NCI-H526 (cell line): ENCODE measurements at places on chromosomes 5 and 9.

GRCh38 chr5:36897616-36898015 lies 21.0 kb downstream of the NIPBL start:
- DNase-seq = no peak

DNA sequence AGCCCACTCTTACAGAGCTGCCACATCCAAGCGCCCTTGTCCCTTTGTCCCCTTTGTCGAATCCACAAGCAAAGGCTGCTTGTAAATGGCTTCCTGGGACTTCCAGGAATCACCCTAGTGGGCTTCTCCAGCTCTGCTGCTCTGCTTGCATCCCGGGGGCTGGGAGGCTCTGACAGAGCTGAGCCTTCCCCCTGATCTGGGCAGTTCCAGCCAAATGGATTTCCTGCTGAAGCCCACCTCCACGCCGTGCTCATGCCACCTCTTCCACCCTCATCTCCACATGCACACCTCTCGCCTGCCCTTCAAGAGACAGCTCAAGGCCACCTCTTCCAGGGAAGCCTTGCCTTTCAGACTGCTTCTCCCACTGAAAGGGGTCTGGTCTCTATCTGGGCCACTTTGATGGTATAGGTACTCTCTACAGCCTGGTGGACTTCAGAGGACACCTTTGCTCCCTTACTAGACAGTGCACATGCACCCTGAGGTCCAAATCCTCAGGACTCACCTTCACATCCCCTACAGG lies 106.2 kb downstream of the LHFPL2 start:
- DNase-seq = no peak

DNA sequence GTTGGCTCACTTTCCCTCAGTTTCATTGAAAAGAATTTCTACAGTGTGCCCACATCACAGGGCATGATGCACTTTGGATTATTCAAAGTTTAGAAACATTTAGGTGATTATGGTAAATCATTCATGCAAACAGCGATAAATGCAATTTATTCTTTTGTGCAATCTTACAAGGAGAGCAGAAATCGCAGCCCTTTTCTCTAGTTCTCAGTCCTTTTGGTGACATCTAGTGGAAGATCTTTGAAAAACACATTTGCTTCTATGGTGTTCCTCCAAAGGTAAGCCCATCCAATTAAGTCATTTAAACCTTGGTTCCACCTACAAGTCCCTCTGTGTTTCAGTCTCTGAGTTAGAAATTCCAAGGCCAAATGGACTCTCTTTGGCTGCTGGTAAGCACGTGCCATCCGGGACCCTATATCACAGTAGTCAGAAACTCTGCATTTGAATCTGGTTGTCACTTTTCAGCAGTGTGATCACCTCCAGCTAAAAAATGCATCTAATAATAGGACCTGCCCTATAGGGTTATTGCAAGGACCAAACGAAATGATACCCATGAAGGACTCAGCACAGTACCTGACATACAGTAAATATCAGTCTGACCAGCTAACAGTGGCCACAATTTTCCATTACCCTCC lies 66.4 kb downstream of the MACROH2A1 start:
- peak; percentile 17 for DNase-seq

- DNase-seq = no peak
Measured at GRCh38 chr5:10581867-10582511, 18.1 kb downstream of the ANKRD33B start.

DNA sequence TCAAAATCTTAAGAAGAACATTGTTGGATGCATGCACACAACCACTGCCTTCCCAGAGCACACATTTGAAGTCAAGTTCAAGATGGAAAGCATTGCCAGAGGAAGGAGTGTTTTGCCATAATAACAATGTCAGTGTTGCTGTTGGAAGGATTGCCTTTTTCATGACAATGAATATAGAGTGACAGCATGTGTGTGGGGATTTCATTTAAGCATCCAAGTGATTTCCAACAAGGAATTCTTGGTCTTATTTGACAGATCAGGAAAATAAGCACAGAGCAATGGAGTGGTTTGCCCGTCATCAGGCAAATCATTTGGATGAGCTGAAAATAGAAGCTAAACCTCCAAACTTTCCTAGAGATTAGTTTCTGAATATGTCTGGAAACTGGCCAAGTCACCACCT lies 140.0 kb upstream of the RAI14 start:
- no peak for DNase-seq
